LHCN-M2 (cell line): ENCODE measurements at places on chromosomes 3 and 15. TPM values are rescaled to one million over a fixed set of nuclear protein-coding genes. Genes with fewer than 3 reads are reported as not detected.

C3orf70 gene
- 0.06 TPM in 2 replicates for total RNA-seq

DISP2 gene
- total RNA-seq, result 1.2 and 1.3 TPM in 2 replicates

PGBD4 gene
- 1.7 and 1.9 TPM in 2 replicates for total RNA-seq

TERB2 gene
- total RNA-seq, result not detected in 2 replicates

PSTPIP1 gene
- total RNA-seq, result not detected in 2 replicates

ITIH4 gene
- 0.19 and 0.63 TPM in 2 replicates for total RNA-seq

TM6SF1 gene
- not detected in 2 replicates for total RNA-seq

UROC1 gene
- total RNA-seq, result not detected in 2 replicates

P2RY13 gene
- total RNA-seq, result not detected in 2 replicates

SLC9C1 gene
- total RNA-seq, result not detected in 2 replicates

LRRC31 gene
- not detected in 2 replicates for total RNA-seq

IQCH gene
- 4.1 and 4.8 TPM in 2 replicates for total RNA-seq

STRIT1 gene
- total RNA-seq, result not detected in 2 replicates

EXD1 gene
- not detected in 2 replicates for total RNA-seq

PARP15 gene
- total RNA-seq, result not detected in 2 replicates

IQCF6 gene
- total RNA-seq, result not detected in 2 replicates

ACAD11 gene
- 13.1 and 24.5 TPM in 2 replicates for total RNA-seq

NR2E3 gene
- 0.06 TPM in 1 of 2 replicates, not detected in the other for total RNA-seq

GP9 gene
- total RNA-seq, result not detected in 2 replicates

ALG1L2 gene
- not detected in 2 replicates for total RNA-seq

DNAJC13 gene
- total RNA-seq, result 45.4 and 52.6 TPM in 2 replicates

DNA sequence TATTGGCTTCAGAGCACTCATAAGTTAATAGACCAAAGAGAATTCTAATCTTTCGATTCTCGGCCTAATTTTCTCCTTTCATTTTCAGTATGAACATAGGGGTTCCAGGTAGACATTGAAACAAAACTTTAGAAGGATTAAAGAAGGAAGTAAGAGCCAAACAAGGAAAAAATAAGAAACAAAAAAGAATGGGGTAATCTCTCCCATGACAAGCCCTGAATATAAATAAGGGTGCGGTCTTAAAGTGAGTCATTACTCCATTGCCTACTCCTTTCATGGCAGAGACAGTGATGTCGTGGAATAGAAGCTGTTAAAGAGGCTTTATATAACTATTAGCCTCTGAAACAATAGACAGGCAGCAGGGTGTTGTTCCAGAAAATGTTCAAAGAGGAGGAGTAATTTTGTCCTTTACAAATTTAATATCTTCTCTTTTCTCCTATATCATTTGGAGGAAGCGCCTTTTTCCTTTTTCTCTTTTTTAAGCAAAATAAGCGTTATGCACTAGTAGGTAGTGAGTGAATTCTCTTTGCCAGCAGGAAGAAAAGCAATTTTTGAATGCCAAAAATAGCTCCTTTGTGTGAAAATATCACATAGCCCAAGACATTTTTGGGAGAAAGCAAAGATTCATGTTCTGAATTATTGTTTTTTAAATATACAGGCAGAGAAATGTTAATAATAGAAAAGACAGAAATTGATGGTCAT lies 607.9 kb upstream of the KCNMB2 start:
- DNase-seq, result peak; percentile 63

GRCh38 chr3:15787941-15788340 lies 9.8 kb downstream of the ANKRD28 start:
- no peak for DNase-seq

DNA sequence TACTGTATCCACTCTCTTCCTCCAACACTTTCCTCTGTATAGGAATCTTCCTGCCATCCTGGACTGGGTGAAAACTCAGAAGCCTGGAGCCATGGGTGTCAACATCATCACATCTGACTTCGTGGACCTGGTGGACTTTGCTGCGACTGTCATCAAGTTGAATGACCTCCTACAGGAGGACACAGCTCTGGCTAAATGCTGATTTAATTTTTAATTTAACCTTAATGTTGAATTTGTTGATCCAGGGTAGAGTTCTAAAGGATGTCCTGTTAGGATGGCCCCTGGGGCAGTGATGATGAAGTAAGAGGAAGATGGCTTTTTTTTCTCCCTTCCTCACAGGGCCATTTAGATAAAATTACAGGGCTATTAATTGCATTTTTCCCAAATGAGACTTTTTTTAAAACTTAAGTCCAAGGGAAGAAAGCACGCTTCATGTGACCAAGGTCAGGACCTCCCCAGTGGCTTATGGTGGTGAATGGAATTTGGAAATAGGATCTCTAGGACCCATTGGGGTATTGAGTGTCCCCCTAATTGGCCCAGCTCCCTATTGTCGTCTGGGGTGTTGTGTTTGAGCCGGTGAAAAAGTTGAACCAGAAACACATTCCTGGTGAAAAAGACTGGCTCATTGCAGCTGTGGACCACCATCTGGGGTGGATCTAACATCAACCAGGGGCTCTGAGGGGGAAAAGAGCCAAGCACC lies 125.7 kb upstream of the ZBED2 start:
- no peak for DNase-seq

GRCh38 chr3:153350420-153350819 lies 188.4 kb downstream of the RAP2B start:
- peak; percentile 72 for DNase-seq

GRCh38 chr3:34357461-34357860 lies 559.0 kb downstream of the PDCD6IP start:
- DNase-seq, result peak; percentile 1

GRCh38 chr3:33911525-33912322 lies 113.3 kb downstream of the PDCD6IP start:
- peak; percentile 82 for DNase-seq

GRCh38 chr3:72352176-72352575 lies 496.1 kb downstream of the SHQ1 start:
- DNase-seq, result no peak

- peak; percentile 9 for DNase-seq
Measured at GRCh38 chr3:15276028-15276724, 56.2 kb downstream of the SH3BP5 start.

- no peak for DNase-seq
Measured at GRCh38 chr3:138717348-138717747, 108.8 kb downstream of the FAIM start.

DNA sequence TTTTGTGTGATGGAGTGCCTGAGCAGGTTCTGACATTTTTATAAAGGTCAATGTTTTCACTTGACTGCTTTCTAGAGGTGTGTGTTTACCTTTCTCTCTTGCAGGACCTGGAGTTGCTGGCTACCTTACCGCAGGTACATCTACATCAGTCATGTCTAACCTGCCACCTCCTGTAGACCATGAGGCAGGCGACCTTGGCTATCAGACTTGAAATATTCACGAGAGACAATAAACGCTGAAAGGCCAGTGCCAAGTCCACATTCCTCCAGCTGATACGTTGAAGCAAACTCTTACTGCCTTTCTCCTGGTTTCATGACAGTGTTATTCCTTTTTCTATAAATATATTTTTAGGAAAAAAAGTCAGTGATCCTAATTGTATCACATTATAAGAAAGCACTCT lies 59.0 kb upstream of the ACKR4 start:
- DNase-seq, result no peak

DNA sequence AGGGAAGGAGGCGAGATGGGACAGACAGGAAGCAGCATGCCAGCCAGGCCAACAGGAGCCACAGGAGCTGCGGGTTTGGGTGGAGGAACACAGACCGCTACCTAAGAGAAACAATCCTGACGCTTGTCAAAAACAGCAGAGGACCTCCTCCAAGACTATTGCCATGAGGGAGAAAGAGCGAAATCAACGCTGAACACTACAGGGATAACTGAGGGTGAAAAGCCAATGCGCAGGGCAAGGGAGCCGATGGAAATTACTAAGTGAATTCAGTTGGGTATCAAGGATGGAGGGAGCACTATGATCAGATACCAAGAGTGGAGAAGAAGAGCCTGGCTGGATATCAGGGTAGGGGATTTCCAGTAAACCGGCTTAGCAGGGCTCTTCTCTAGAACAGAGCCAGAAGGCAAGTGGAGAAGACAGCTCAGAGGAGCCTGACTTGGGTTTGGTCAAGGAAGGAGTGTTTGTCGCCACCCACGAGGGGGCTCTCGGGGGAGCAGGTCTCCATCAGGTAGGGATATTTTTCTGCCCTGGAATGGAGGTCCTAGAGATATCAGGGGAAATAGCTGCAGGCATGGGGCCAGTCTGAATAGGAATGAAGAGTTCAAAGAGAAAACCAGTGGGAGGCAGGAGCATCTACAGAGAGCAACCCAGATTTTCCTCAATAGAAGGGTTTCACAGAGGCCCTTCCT lies 48.4 kb downstream of the SLC41A3 start:
- no peak for DNase-seq

- peak; percentile 26 for DNase-seq
Measured at GRCh38 chr15:35362195-35362829, 183.7 kb downstream of the DPH6 start.

GRCh38 chr3:133901847-133902246 lies 6.2 kb upstream of the RAB6B start:
- no peak for DNase-seq

DNA sequence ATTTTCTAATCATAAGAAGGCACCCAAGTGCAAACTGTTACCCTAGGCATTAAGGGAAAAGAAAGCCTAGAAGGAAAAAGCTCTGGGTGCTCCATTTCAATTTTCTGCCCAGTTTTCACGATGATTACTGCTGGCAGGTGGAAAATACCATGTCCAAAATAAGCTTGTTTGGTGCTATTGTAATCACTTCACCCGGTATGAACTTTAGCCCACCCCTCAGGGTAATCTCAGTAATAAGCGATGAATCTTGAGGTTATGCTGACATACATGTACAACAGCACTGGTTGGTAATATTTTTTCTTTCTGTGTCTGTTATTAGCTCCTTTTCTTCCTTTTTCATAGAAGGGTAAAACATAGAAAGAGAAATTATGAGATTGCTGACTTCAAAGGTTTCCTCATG lies 88.6 kb upstream of the MEX3B start:
- no peak for DNase-seq

DNA sequence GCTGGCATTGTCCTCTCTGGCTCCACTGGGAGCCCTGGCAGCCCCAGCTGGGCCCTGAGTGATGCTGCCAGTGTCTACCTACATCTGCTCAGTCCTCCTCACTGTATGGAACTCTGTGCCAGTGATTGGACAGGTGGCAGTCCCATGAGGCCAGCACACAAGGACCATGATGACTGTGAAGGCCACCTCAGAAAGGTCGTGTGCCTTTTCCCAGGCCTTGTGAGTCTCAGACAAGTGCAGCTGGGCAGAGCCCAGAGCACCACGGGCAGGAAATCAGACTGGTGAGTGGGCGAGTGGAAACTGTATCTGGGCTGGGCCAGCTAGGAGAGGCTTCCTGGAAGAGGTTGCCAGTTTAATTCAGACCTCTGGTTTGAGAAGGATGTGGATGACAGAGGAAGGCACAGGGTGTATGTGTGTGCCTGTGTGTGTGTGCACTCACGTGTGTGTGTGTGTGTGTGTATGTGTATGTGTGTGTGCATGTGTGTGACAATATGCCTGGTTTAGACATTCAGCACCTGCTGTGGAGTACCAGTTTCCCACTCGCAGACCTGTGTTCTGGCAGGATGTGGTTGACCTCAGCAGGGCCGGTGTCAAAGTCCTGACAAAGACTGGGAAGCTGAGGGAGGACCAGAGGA lies 7.0 kb downstream of the MAPKAPK3 start:
- DNase-seq, result peak; percentile 70

- peak; percentile 83 for DNase-seq
Measured at GRCh38 chr15:80991421-80991820, 1.8 kb upstream of the MESD start.

DNA sequence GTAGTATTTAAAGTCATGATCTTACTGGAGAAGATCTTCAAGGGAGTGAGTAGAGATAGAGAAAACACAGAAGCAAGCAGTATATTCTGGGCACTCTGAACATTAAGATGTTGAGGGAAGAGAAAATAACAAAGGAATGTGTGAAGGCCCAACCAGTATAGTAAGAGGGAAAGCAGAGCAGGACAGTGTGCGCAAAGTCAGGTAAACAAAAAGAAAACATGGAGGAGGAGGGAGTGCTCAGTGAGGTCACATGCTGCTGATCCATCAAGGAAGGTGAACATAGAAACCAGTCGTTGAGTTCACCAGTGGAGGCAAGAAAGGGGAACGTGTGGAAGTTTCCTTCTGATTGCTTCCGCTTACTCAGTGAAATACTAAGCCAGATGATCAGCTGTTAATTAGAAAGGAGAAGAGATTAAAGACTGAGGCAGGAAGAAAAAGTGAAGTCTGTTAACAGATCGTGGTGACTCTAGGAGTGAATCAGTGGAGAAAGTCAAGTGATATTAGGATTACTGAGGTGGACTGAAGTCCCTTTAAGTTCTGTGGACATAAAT lies 47.2 kb downstream of the OPA1 start:
- no peak for DNase-seq

GRCh38 chr3:66397745-66398144 lies 103.1 kb downstream of the LRIG1 start:
- DNase-seq, result peak; percentile 18

GRCh38 chr15:78032671-78033070 lies 44.8 kb downstream of the TBC1D2B start:
- no peak for DNase-seq

- DNase-seq, result no peak
Measured at GRCh38 chr3:14787630-14788029, 31.1 kb upstream of the FGD5 start.

- no peak for DNase-seq
Measured at GRCh38 chr3:57274845-57275244, 17.6 kb downstream of the ASB14 start.

GRCh38 chr3:136296960-136297359 lies 46.8 kb downstream of the PCCB start:
- no peak for DNase-seq

GRCh38 chr15:45548753-45549520 lies 26.4 kb upstream of the SLC30A4 start:
- DNase-seq, result no peak

DNA sequence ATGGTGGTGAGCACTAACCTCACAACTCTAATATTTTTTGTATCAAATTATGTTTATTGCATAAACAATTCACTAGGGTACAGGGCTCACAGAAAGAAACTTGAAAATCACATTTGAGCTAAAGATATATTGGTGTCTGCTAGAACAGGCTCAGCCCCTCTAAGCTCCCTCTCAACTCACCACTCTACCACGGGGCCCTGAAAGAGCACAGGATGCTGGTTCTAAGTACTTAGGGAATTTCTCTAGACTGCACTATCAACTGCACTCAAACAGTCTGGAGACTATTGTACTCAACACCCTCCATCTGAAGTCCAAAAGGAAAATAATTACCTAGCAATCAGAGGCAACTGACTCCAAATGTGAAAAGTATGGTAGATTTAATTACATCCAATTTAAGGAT lies 98.7 kb upstream of the STRIT1 start:
- no peak for DNase-seq

DNA sequence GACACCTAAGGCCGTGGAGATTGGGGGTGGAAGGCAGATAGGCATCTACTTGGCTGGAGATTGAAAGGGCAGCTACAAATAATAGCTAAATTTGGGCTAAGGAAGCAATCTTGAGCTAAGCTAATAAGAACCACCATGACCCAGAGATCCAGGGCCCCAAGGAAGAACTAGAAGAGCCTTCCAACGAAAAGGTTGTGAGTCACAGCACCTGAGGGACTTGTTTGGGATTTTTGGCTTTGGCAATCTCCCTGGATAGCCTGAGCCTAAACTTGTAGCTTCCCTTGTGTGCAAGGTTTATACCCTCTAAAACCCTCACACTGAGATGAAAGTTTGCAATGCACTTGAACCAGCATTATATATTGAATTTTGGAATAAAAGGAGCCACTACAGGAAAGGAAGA lies 364.0 kb upstream of the IL12A start:
- no peak for DNase-seq
